CD4-positive, alpha-beta T cell treated with Interleukin-17A for 4 hours (primary cell): ENCODE measurements at places on chromosomes 7 and 10.

- peak; percentile 23 for DNase-seq
These were observed at the start of gene TLX1 for GRCh38 chr10:101130984-101131961. TLX1 (plus strand) TSS chr10:101131300; CDS start chr10:101131542, 242 bp downstream.

GRCh38 chr10:36048236-36048635 lies 406.1 kb upstream of the FZD8 start:
- DNase-seq, result no peak

GRCh38 chr7:18638594-18639452 lies 143.3 kb downstream of the HDAC9 start:
- peak; percentile 7 for DNase-seq

DNA sequence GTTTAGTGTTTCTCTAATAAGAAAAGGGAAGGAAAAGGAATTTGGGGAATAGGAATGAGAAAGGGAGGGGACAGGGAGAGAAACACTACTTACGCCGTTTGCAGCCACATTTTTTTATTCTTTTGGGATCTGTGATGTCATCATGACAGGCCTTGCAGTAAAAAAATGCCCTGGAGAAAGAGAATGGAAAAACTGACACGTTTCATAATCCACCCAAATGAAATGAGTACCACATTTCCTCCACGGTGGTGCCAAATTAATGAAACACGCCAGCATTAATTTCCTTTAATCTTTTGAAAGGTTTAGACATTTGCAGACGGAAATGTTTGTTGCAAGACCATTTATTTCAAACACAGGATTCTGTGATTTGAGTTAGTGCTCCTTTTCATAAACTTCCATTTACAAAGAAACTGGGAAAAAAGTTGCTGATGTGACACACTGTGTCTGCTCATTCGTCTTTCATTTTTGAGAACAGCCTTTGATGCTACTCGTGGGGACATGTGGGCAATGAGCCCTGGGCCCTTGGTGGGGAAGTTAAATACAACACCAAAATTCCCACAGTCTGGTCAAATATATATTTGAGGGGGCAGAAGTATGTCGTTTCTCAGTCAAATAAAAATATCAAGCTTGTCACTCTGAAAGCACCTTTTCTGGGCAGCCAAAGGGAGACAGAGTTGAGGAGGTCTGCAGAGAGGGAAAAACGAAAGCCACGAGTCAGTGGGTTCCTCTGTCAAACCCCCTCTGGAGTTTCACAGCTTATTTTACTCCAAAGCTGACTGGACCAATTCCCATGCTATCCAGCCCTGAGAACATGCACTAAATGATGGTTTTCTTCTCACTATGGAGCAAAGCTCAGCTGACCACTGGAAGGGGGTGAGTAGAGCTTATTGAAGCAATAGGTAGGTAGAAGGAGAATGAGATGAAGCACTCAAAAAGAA lies 625.5 kb downstream of the KCNMA1 start:
- DNase-seq, result no peak

- no peak for DNase-seq
These were observed 65.0 kb downstream of the CCDC71L start for GRCh38 chr7:106595922-106596321.

GRCh38 chr10:90652519-90652918 lies 205.3 kb downstream of the HTR7 start:
- no peak for DNase-seq

DNA sequence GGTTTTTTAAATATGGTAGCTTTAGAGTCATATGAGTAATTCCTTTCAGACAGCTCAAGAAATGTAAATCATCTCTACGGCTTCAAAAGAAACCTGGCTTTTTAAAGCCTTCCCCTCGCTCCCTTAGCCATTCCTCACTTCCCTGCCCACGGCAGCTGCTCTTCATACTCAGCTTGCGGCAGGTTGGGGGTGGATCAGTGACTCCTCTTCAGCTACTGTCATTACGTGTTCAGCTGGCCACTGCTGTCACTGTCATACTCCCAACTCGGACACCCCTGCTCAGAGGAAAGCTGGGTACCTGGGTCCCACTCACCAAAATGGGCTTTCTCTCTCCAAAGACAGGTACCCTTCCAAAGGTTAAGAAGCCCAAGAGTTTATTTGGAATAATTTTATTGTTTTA lies 6.6 kb downstream of the YWHAG start:
- no peak for DNase-seq
